ENCODE measurements at places on chromosomes 3 and 15.

DNA sequence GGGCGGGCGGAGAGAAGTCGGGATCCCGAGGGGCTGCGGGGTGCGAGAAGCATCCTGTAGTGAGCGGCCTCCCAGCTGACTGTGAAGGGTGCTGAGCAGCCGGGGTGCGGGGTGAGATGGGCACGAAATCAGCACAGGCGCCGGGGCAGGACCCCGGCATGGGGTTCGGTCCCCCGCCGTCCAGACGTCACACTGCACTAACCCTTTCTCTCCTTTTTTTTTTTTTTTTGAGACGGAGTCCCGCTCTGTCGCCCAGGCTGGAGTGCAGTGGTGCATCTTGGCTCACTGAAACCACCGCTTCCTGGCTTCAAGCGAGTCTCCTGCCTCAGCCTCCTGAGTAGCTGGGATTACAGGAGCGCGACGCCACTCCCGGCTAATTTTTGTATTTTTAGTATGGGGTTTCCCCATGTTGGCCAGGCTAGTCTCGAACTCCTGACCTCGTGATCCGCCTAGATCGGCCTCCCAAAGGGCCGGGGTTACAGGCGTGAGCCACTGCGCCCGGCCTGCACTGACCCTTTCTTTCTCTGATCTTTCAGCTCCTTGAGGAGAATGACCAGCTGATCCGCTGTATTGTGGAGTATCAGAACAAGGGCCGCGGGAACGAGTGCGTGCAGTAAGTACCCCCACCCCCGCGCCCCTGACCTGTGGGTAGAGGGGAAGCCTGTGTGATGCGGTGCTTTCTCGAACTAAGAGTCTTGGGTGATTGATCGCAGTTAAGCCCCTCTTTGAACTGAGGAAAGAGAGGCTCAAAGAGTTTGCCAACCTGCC, 513 bp downstream of the SS18L2 start:
- DNase-seq, result peak; percentile 51

DNA sequence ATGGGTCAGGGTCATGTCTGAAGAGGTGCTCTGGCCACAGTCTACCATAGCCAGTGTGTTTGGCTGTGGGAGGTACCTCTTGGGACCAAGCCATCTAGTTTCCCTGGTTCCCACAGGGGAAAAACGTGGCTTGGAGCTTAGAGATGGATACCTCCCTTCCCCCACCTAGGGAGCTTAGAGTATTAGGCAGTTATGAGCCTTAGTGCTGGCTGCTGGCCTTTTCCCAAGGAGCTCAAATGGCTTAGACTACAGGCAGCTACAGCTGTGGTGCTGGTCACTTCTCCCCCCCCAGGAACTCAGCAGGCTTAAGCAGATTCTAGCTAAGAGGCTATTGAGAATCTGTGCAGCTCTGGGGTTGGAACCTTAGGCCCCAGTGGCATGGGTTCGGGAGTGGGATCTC, 591.2 kb downstream of the NSUN3 start:
- DNase-seq, result no peak

GRCh38 chr3:98513091-98513511, 9.6 kb downstream of the CLDND1 start:
- DNase-seq, result peak; percentile 64

GRCh38 chr3:62261121-62261520, 112.2 kb downstream of the FEZF2 start:
- DNase-seq, result no peak

DNA sequence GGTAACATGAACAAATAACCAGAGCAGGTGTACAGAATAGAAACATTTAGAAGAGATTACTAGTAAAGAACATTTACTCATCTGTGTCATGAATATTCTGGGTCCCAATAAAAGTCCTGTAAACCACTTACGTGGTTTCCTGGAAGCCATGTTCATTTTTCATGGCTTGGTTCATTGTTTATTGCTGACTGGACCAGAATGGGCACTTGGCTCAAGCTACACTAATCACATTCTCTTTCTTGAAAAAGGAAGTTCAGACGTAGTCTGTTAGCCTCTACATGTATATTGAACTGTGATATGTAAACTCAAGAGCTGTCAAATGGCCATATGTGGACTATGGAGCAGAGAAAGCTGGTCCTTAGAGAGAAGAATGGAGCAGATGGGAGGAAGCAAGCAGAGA, 138.3 kb upstream of the FAM3D start:
- DNase-seq, result no peak

DNA sequence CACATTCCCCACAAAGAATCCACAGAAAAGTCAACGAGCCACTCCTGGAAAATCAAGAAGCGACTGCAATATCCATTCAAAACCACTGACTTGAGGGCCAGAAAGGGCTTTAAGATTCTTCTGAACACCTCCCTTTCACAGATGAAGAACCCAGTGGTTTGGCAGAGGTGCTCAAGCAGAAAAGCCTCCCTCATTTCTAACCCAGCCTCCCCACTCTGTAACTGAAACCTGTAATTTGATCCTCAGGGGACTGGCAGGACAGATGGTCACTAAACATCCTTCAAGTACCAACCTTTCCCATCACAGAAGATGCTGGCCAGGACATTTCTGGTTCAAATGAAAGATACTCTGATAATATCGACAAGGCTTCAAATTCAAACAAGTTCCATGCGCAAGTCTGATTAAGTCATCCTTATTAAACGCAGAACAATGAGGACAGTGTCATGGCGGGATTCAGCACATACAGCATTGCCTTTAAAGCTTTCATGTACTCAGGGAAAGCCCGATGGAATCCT, 5.5 kb downstream of the SEMA5B start:
- DNase-seq, result no peak

DNA sequence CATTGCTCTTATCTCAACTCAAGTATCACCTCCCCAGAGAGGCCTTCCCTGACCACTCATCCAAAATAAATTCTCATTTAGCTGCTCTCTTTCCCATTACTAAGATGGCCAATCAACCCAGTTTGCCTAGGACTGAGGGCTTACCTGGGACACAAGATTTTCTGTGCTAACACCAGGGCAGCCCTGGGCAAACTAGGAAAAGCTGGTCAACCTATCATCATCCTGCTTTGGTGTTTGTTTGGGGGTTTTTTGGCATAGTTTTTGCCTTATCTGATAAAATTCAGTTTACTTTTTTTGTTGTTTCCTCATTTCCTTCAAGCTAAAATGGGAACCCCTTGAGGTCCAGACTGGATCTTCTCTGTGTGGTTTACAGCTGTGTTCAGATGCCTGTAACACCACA, 131.4 kb upstream of the NR2F2 start:
- no peak for DNase-seq

- no peak for DNase-seq
These were observed 38.1 kb upstream of the LMOD3 start for GRCh38 chr3:69160525-69160924.

- peak; percentile 84 for DNase-seq
These were observed 440.7 kb upstream of the THBS1 start for GRCh38 chr15:39140060-39140604.

DNA sequence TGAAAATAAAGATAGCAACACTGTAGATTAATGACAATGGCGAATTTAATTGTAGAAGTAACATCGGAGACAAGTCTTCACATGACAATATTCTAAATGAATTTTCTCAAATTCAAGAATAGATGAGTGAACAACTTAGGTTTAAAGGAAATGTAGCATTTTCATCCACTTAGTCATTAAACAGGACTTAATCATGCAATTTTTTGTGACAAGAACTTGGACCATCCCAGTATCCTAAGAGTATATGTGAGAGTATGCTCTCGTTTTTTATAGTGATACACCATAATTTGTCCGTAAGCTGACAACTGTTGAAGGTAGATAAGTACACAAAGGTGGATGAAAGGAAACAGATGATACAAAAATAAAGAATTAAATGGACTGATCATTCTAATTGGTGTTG, 81.5 kb downstream of the DLG1 start:
- DNase-seq, result peak; percentile 65
